Activated CD4-positive, alpha-beta T cell treated with anti-CD3 and anti-CD28 coated beads, Interleukin-2, amount 50 U/mL, for 4 hours (primary cell): ENCODE measurements at places on chromosomes 7 and 10.

GRCh38 chr7:17580856-17581255, 282.4 kb downstream of the AHR start:
- no peak for DNase-seq

- DNase-seq = no peak
These were observed 7.9 kb downstream of the KNDC1 start for GRCh38 chr10:133167693-133168616.

DNA sequence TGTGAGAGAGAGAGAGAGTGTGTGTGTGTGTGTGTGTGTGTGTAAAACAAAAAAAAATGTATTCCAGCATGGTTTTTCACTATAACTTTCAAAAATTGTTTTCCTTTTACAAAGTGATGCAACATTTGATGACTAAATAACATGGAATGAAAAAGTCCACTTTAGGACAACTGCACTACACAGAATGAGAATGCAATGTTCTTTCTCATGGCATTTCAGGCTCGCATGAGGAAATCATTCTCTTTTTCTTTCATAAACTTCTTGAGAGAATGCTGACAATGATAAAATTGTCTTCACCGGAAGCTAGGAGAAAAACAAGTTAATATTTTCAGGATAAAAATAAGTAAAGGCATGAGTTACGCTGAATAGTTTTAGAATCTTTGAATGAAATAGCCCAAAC, 53.7 kb downstream of the SLC16A12 start:
- no peak for DNase-seq

- DNase-seq = no peak
These were observed 47.0 kb downstream of the TBATA start for GRCh38 chr10:70738006-70738760.

DNA sequence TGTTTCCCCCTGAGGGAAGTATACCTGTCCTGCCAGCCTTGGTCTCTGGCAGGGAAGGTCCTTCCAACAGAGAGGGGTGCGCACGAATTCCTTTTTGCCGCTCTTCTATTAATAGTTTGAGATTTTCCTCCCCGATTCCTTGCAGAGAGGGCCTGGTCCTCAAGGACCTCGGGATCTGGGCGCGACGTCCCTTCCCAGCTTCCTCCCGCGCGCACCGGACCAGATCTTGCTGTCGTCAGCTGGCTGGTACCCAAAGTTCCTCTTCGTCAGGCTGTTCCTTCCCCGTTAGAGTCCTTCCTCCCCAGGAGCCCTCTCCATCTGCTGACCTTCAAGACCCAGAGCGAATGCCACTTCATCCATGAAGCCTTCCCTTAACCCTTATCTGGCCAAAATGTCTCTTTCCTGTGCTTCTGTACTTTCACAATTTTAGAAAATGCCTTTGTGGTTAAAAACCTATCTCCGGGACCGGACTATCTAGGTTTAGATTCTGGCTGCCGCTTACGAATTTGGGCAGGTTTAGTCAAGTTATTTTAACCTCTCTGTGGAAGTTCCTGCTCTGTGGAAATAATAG, 851 bp upstream of the GOT1 start:
- no peak for DNase-seq

GRCh38 chr10:112834751-112835181, 115.3 kb upstream of the TCF7L2 start:
- DNase-seq = no peak

- DNase-seq = no peak
These were observed 226.5 kb downstream of the ADK start for GRCh38 chr10:74377476-74377875.

- no peak for DNase-seq
These were observed 88.6 kb downstream of the MPP7 start for GRCh38 chr10:28214219-28214618.

DNA sequence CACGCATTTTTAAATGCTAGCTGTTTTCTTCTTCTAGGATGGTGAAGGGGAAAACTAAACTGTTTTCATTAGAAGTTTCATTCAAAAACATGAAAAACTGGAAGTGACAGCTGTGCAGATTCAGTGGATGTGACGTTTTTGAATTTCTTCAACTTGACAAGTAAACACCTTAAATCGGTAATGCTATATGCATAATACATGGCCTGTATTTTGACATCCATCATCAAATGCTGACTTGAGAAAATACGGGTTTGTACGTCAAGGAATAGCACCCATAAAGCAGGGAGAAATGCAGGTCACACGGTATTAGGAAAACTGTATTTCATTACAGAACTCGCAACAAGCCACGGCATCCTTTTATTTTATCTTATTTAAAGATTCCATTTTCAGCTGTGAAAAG, 720.5 kb downstream of the KCNMA1 start:
- no peak for DNase-seq

- DNase-seq = no peak
These were observed 10.7 kb upstream of the STEAP4 start for GRCh38 chr7:88317422-88317821.

- DNase-seq = no peak
These were observed 116.9 kb upstream of the PPIF start for GRCh38 chr10:79230328-79230830.

- DNase-seq = no peak
These were observed 161.6 kb upstream of the PPP2R2D start for GRCh38 chr10:131739206-131739605.

GRCh38 chr7:105599551-105599950, 18.3 kb upstream of the EFCAB10 start:
- DNase-seq = no peak

DNA sequence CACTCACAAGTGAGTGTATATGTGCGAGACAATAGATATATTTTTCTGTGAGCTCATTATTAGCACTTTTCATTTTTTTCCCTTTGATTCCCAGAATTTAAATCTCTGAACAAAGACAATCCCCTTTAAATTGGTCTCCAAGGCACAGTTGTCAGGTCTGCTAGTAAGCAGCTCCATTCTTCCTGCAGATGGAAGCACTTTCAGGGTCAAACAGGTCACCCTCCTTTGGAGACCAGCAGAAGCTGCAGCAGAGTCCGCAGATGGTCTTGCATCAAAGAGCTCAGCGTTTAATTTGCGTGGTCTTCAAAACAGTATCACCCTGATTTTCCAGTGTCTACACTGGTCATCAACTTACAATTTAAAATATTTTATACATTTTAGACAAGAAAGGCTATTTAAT, 543.8 kb downstream of the ARL4A start:
- DNase-seq = no peak

- DNase-seq = no peak
These were observed 166.7 kb upstream of the BET1 start for GRCh38 chr7:94170836-94171235.

DNA sequence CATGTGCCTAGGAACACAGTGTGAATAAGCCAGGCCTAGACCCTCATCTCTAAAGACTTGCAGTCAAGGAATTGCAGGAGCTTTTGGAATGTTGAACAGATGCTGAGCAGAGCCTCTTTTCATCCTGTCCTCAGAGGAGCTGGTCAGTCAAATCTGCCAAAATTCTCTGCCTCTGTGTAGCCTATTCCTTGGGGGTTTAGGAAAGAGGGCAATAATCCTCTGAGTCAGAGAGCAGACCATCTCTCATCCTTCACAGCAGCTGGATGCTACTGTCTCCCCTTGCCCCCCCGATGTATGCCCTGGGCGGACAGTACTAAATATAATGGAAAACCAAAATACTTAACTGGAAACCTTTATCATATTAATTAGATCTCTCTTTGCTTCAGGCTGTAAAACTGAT, 52.6 kb downstream of the BICC1 start:
- no peak for DNase-seq

GRCh38 chr7:148882192-148882591, 1.9 kb downstream of the EZH2 start:
- no peak for DNase-seq
